Smooth muscle cell of the pulmonary artery (primary cell): ENCODE measurements at places on chromosomes 2 and 18. TPM values are rescaled to one million over a fixed set of nuclear protein-coding genes. Genes with fewer than 3 reads are reported as not detected.

The LYG2 gene
- not detected in 2 replicates for total RNA-seq

The PLCL1 gene
- total RNA-seq, result 4.3 and 8.6 TPM in 2 replicates

The TMEM163 gene
- 0.13 and 0.76 TPM in 2 replicates for total RNA-seq

The RGPD6 gene
- total RNA-seq, result 24.3 and 25.7 TPM in 2 replicates

The FAHD2B gene
- total RNA-seq, result 3.7 and 7.4 TPM in 2 replicates
